ENCODE measurements at places on chromosomes 5 and 9. TPM values are rescaled to one million over a fixed set of nuclear protein-coding genes. Genes with fewer than 3 reads are reported as not detected.
A peak's percentile ranks its signal among the peaks of the same experiment; 100 is the strongest.

GRCh38 chr5:14410394-14411201, 171.0 kb upstream of the OTULINL start:
- no peak for DNase-seq

DNA sequence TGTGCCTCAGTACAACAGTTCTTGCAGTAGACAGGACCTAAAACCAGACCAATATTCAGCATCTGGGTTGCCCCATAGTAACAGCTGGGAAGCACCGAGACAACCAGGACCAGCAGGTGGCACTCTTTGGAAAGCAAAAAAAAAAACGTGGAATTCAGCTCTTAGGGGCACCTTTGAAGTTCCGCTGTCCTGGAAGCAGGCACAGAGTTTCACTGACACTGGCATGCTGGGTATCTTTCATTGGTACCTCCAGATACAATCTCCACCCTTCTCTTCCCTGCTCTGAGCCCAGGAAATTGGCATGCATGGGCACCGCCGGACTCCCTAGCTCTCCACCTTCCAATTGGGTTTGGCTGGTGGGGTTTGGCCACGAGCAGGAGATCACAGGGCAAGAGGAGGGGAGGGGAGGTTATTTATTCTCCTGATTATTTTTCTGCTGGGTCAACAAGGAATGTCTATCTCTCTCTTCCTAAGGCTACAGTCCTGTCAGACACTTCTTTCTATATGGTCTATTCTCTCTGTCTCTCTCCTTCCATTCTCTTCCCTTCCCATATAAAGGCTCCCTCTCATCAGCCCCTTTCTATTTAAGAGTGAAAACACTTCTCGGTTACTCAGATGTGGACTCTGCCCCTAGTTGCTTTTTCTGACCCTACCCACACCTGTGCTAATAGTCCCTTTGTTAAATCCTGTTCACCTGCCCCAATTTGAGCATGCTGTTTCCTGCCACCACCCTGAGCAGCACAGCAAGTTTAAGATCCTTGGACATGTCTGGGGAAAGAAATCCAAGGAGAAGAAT, 1.9 kb upstream of the IDNK start:
- DNase-seq: peak; percentile 41

DNA sequence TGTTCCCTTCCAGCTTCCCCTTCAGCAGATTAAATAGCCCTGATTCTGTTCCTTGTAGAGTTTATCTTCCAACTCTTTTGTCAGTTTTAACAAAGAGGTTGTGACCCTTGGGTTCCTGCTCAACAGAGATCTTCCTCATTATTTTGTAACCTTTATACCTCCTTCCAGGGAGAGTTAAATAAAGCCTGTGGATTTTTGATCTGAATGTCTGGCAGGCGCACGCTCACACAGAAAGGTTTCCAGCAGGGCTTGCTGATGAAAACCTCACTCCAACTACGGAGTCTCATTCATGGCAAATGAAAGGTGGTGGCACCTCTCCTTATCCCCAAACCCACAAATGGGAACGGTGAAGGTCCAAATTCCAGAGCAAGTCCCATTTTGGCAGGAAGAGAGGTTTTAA, 129.0 kb downstream of the SREK1 start:
- no peak for DNase-seq

Gene C7
- total RNA-seq: not detected

Gene PHF24
- not detected for total RNA-seq

All from activated naive CD8-positive, alpha-beta T cell treated with anti-CD3 and anti-CD28 coated beads, Interleukin-2, amount 10 ng/mL, durations not matched to agents 7 days and 5 days (primary cell).